ENCODE measurements at places on chromosomes 7 and 10. TPM values are rescaled to one million over a fixed set of nuclear protein-coding genes. Genes with fewer than 3 reads are reported as not detected.
A peak's percentile ranks its signal among the peaks of the same experiment; 100 is the strongest.

Gene GIMAP8
- 16.2 TPM for total RNA-seq

Gene VGF
- total RNA-seq: not detected

Gene CALML5
- not detected for total RNA-seq

Gene MYH16
- not detected for total RNA-seq

Gene HOXA11
- total RNA-seq: not detected

Gene ZDHHC16
- total RNA-seq: 22.2 TPM

Gene TRIL
- 2.4 TPM for total RNA-seq

Gene OGDHL
- 4.1 TPM for total RNA-seq

Gene RELN
- 2.5 TPM for total RNA-seq

Gene BLOC1S2
- total RNA-seq: 18.2 TPM

Gene C10orf67
- 0.62 TPM for total RNA-seq

Gene TMEM196
- not detected for total RNA-seq

DNA sequence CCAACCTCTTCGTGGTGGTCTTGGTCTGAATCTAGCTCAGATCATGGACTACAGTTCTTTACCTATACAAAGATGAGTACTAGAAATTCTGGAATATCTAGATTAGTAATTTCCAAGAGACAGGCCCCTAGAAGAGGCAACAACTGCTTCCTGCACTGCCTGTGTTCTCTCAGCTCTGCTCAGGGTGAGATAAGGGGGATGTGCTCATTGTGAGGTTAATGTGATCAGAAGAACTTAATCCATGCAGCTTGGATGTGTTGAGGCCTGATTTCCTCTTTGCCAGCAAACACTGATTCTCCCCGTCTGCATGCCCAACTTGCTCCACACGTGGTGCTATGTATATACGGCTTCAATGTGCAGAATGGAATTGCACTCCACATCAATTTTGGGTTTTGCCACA lies 268.0 kb downstream of the PHTF2 start:
- no peak for DNase-seq

- DNase-seq: no peak
Observed at GRCh38 chr7:66142996-66143395, 28.3 kb downstream of the CRCP start.

DNA sequence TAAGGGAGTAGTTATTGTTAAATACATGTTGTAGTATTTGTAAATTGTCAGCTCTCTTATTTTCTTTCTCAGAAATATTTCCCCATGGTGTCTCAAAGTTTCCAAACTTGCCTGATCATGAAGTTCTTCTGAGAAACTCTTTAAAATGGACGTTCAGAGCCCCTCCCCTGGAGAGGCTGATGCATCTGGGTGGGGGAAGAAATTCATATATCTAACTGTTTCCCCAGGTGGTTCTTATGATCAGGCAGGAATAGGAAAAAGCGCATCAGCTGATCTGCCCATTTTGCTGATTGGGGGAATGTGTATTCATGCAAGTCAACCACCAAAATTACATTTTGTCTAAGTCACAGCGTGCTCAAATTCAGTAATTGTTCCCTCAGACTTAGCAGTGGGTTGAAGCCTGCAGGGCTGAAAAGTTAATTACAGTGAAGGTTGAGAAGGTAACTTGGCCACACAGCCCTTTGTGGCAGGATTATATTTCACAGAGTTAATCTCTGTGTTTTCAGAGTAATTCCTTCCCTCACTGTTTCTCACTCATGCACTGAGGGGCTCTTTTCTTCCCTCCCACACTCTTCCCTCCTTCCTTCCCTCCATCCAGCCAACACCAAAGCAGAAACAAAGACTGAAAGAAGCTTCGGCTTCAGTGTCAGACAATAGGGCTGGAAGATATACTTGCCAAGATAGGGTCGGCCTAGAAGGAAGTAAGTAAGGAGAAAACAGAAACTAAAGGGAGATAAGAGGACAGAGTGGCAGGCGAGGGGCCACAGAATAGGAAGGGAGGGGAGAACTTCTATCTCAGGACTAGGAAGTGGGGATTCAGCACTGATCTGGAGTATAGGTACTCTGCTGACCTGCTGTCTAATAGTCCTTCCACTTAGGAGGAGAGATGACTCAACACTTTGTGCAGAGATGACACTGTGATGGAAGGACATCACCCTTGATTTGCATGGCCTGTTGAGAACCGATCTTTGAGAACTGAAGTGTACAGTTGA lies 50.5 kb upstream of the STARD3NL start:
- no peak for DNase-seq

DNA sequence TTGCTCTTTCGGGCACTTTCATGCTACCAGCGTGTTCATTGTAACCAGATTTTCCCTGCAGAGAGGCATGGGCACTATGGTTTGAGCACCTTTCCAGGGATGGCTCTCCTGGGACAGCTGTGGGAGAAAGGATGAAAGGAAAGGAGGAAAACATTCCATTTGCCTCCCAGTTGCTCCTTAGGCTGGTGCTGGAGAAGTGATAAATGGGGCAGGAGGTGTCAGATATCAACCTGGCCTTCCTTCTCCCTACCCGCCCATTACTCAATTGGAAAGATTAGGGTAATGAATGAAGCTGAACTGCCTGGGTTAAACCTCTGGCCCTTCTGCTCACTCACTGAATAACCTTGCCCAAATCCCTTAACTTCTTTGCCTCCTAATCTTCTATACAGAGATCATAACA lies 228.4 kb downstream of the PLXNA4 start:
- DNase-seq: no peak

- no peak for DNase-seq
Observed at GRCh38 chr7:21371360-21371759, 56.5 kb upstream of the SP4 start.

GRCh38 chr10:35140727-35141126 lies 14.1 kb downstream of the CREM start:
- no peak for DNase-seq

DNA sequence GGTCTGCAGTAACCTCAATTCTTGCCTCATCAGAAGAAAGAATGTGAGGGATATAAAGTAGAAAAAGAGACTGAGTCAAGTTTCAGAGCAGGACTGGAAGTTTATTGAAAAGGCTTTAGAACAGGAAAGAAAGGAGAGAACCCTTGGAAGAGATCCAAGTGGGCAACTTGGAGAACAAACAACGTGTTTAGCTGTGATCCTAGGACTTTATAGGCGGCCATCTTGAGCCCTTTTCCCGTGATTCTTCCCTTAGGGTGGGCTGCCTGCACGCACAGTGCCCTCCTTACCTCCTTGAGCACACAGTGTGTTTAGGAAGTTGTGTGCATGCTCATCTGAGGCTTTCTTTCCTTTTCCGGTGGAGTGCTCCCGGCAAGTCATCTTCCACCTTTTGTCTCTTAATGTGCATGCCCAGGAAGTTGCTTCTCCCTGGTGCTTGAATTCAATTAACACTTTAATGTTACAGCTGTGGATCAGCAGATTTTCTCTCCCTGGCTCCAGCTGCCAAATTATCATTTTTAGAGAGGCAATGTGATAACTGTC lies 59.8 kb downstream of the ENTPD1 start:
- DNase-seq: no peak

DNA sequence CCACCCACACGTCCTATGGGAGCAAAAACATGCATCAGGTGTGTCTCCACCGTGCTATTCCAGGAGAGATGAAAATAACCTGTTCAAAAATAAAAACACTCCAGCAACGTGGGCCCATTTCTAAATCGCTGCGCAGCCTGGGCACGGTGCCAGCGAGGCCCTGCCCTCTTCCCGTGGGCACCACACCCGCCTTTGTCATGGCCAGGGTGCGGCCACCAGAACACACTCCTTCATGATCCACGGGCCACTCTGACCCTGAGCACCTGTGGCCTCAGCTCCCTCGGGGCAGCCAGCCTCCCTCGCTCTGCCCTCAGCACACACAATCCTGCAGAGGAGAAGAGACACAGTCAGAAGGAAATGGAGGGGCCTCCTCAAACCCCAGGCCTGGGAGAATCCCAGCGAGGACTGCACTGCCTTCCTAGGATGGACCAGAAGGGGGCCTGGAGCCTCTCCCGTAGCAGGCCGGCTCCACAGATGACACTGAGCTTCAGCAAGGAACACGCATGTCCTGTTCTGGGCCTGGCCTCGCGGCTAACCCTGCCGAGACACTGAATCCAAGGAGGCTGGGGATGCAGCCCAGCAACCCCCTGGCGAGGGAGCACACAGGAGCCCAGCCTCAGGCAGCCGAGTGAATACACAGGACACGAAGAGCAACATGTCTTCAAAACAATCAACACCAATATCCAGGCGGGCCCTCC lies 169.0 kb downstream of the MAD1L1 start:
- peak; percentile 57 for DNase-seq

DNA sequence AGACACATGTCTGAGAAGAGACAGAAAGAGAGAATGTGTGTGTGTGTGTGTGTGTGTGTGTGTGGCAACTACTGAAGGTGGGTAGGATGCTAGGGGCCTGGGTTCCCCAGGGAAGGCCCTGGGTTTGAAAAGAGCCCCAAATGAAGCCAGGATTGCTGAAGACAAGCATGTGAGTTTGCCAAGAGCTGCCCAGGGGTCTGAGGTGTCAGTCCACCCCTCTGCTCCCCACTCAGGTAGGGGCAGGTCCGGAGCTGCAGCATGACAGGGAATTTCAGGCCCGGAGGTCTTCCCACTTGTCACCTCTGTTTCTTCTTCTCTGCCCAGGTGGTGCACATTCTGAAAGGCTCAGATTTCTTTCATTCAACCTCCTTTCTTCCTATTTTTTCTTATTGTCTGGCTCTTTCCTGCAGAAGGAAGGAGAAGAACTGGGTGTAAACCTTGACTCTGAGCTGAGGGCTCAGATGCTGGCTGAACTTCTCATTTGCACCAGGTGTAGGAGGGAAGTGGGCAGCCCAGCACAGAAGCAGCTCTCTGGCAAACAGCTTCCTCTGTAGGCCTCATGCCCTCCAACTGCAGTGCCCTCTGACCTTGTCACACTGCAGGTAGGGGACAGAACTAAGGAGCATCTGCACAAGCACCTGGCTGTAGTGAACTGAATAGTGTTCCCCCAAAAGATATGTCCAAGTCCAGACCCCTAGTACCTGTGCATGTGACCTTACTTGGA lies 79.6 kb upstream of the LRRC4 start:
- DNase-seq: no peak

GRCh38 chr7:114084002-114084471 lies 165.2 kb upstream of the PPP1R3A start:
- no peak for DNase-seq

GRCh38 chr10:43384252-43385221 lies 13.1 kb downstream of the FXYD4 start:
- peak; percentile 27 for DNase-seq

DNA sequence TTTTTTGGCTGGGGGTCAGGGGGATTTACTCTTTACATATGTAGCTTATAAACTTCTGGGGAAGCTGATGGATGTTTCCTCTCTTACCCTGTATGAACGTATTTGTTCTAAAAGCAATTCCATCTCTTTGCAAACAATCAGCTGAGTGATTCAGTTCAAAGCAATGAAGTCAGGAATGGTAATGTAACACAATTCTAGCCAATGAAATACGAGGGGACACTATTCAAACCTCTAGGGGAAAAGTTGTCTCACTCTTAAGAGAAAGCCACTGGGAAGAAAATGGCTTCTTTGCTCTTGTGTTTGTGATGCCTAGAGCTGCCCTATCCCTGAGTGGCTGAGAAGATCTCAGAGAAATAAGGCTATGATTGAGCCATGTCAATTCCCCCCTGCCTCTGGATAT lies 134.8 kb upstream of the SEMA3C start:
- no peak for DNase-seq

GRCh38 chr10:75492173-75492925 lies 60.9 kb downstream of the LRMDA start:
- DNase-seq: no peak

DNA sequence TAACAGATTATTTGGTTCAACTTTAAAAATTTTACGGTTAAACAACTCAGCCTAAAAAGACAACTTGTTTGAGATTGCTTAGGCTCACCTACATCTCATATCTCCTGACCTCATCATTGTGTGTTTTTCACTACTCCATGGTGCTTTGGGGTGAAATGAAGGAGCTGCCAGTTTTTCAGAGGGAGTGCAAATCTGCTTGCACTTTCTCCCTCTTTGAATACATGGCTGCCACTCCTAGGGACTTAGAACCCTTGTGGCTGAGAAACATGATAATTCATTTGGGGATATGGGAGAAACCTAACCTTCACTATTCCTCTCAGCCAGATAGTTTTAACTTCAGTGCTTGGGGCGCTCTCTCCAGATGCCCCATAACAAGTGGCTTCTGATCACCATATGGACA lies 2.7 kb downstream of the CCSER2 start:
- no peak for DNase-seq

DNA sequence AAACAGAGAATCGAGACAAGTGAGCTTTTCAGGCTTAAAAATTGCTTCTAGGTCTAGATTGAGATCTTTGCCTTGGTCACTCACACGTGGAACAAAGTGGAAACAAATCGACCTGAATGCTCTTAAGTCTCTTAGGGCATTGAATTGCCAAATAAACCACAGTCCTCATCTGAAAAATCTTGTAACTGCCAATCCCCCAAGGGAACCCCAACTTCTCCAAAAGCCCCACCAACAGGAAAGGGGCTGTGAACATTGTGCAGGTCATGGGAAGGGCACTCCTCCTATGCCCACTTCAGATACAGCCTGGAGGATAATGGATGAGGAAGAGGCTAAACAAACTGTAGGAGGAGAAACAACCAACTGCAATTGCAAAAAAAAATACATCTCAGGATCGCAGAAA lies 91.3 kb downstream of the DGKI start:
- DNase-seq: no peak

GRCh38 chr7:131673576-131673975 lies 117.1 kb upstream of the PODXL start:
- no peak for DNase-seq

GRCh38 chr7:73833251-73833919 lies 2.6 kb downstream of the CLDN4 start:
- DNase-seq: no peak

- no peak for DNase-seq
Observed at GRCh38 chr10:58064714-58065528, 202.8 kb downstream of the IPMK start.

DNA sequence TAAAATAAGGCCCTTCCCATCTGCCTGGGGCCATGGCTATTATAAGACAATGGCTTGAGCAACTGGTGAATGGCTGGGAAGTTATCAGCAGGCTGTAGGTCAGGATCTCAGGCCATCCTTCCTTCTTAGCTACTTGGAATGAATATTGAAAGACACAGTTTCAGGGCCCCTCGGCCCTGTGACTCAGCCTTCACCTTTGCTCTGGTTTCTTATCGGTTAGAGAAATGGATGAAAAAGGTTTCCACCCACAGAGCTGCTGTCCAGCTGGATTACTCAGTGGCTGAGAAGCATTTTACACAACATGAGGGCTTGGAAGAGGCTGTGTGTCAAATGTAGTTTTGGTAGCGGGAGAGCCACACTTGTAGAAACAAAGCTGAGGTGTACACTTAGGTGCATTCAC lies 9.4 kb downstream of the ACSL5 start:
- DNase-seq: no peak

- no peak for DNase-seq
Observed at GRCh38 chr10:122878799-122879338, 512 bp downstream of the FAM24B start.

- DNase-seq: no peak
Observed at GRCh38 chr7:153934629-153935028, 117.6 kb upstream of the DPP6 start.
